MCF 10A (cell line): ENCODE measurements at places on chromosomes 2 and 18. TPM values are rescaled to one million over a fixed set of nuclear protein-coding genes. Genes with fewer than 3 reads are reported as not detected.
A peak's percentile ranks its signal among the peaks of the same experiment; 100 is the strongest.

- DNase-seq = peak; percentile 89
Measured at GRCh38 chr18:39647627-39648534, 2082.3 kb upstream of the CELF4 start.

DNA sequence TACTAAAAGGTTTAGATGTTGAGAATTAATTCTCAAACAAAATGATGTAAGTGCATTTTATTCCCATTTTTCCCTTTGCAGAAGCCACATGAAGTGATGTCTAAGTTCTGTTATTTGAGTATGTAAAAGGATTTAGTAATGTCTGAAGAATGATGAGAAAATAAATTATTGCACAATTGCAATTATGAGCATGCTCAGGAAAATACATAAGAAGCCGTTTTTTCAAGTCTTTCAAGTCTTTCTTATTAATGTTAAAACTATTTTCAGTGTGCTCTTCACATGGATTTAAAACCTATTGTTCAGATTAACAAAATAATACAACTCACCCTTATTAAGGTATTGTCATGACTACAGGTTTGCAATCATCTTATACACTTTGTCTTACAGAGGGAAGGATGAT lies 331.4 kb upstream of the NETO1 start:
- DNase-seq = peak; percentile 11

The LCT gene
- total RNA-seq = not detected in 2 replicates

The DPYSL5 gene
- total RNA-seq = not detected in 2 replicates

DNA sequence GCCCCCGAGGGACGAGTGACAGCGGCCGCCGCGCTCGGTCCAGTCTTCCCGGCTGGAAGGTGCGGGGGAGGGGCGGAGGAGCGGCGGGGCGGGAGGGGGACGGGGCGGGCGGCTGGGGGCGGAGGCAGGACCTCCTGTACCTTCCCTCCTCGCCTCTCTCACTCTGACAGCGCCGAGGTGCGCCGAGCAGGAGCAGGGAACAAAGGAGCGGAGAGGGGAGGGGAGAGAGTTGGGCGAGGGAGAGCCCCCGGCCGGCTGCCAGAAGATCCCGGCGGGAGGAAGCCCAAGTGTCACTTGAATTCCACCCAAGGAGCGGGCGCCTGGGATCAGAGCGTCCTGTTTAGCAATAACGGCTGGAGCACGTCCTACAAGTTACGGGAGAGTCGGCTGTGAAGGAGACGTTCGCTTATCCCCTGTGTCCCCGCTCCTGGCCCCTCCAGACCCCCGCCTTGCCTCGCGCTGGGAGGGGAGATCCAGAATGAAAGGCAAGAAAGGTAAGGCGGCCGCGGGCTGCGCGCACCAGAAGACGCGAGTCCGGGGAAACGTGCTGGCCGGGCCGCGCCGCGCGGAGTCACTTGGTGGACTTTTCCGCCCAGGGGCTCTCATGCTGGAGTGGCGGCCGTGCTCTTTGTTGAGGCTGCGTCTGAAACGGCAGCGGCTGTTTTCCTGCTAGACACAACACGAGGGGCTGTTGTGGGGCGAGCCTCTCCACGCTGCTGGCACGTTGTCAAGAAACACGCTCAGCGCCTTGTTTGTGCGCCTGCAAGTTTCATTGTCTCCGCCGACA lies at the start of gene TGIF1:
Gene TGIF1 (plus strand): TSS at position 161 of the 787 bp plus-strand sequence. CDS start 318 bp downstream, at position 479.
- DNase-seq = peak; percentile 91

DNA sequence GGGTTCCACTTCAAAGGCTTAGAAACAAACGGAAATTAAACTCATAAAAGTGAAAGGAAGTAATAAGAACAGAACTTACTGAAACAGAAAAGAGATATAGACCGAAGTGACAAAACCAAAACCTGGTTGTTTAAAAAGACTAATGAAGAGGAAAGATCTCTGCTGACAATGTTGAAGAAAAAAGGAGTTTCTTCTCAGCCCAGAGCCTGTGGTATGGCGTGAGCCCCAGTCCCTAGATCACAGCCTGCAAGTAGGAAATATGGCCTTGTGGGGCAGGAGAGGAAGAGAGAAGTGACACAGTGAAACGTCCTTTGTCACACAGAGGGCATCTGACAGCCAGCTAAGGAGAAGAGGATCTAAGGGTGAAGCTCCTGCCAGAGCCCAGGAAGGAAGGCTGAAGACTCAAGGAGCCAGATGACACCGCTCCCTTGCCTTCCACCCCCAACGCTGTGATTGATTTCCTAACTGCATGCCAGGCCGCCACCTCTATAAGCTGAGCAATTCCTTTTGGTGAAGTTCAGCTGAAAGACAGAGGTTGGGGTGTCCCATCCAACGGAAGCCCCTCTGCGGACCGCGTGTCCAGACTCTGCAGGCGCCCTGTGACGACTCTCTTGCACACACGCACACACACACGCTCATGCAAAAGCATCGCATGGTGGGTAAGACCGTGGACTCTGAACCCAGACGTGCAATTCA lies 141.1 kb downstream of the HDAC4 start:
- DNase-seq = no peak

DNA sequence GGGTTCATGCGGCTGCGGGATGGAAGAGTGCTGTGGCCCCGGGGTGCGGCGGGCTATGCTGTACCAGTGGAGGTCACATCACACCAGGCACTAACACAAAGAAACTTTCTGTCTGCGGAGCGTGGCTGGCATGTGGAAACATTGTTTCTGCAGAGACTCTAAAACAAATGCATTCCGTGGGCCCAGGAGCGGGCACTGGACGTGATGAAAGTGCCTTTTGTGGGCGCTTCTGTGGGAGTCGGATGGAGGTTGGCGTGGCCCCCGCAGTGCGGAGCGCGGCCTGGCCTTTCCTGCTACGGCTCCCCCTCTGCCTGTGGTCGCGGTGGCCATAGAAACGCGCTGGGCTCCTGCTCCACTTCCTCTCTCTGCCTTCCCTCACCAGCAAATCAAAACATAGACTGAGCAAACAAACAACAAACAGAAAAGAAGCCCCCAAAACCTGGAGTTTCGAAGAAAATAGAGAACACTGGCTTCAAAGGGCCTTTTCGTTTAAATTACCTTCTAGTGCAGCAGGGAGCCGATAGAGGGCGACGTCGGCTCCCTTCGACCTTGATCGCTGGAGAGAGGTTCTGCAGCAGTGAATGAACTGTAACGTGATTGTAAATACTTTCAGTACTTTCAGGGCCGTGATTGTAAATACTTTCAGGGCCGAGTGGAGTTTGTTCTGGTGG lies 51.4 kb downstream of the KIF5C start:
- DNase-seq = peak; percentile 14

DNA sequence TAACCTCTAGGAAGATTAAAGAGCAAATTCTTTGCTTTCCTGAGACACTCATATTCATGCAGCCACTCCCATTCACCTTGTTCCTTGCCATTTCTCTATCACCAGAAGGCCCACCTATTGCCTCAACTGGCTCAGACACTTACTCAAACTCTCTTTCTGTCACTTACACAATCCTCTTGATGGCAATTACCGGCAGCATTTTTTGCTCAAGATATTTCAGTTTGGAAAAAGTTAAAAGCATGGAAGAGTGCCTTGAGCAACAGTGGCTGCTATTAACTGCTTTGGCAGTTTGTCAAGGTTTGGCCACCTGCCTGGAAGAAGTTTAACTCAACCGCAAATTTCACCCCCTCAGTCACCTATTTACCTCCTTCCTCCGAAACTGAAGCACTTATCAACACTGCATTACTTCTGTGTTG lies 1104.0 kb upstream of the PIK3C3 start:
- DNase-seq = peak; percentile 97

DNA sequence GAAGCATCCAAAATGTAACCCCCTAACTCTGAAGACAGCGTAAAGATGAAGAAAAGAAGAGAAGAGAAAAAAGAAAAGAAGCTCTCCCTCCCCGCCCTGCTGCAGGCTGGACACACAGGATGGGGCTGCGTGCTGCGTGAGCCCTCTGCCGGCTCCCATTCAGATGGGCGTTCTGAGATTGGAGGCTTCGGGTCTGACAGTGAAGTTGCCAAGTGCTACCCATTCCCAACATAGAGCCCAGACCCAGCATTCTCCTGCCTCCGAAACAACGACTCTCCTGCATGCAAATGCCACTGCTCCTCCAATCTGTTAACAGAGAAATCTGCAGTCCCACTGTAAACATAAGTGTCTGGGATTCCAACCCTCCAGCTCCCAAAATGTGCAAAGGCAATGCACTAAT lies 234.9 kb downstream of the BCL11A start:
- no peak for DNase-seq

- DNase-seq = no peak
Measured at GRCh38 chr2:139626128-139626527, 845.9 kb upstream of the NXPH2 start.

- DNase-seq = no peak
Measured at GRCh38 chr2:240178564-240178963, 38.1 kb upstream of the OTOS start.

DNA sequence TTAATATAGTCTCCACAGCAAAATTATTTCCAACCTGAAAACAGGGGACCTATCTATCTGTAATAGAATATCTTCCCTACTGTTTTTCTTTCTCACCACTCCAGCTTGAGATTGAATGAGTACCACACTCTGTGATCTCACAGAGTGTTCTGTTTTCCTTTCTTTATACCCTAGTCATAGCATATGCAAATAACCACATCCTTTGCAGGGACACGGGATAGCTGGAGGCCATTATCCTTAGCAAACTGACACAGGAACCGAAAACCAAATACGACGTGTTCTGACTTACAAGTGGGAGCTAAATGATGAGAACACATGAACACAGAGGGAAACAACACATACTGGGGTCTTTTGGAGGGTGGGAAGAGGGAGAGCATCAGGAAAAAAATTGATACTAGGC lies 224.7 kb downstream of the SLC8A1 start:
- no peak for DNase-seq

DNA sequence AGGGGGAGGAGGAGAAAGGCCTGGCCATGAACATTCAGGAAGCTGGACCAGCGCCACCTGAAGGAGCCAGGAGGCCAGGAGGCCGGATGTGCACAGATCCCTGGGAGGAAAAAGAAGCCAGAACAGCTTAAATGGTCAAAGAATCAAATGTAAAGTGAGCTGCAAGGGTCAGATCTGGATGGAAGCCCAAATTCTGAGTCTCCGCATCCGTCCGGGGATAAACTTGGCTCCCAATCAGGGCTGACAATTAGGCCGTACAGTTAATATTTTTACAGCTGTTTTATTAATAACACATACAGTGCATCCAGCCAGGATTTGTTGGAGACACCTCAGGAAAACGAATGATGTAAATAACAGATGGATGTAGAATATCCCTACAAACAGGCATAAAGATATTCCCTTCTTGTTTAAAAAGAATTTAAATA lies 495.1 kb upstream of the TCF4 start:
- no peak for DNase-seq

- DNase-seq = no peak
Measured at GRCh38 chr18:48575301-48575657, 36.4 kb downstream of the CTIF start.

The SERPINB4 gene
- total RNA-seq = not detected in 2 replicates

GRCh38 chr2:85682378-85682777 lies 11.8 kb upstream of the GNLY start:
- no peak for DNase-seq

- no peak for DNase-seq
Measured at GRCh38 chr2:127511917-127512316, 14.4 kb downstream of the IWS1 start.

The NYAP2 gene
- total RNA-seq = not detected in 2 replicates

DNA sequence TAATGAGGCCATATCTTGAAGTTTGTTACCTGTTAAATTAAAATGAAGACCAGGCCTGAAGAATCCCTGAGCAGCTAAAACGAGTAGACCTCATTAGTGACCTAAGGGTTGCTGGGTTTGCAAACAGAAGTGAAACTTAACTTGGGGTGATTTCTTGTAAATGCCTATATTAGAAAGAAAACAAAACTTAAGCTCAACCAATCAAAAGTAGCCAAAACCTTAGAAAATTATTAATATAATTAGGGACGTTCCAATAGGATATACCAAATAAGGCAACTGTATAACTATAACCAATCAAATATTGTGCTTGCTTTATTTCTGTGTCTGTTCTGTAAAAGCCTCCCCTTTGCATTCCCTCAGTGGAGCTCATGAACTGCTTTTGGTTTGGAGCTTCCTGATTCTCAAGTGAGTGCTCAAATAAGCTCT lies 137.9 kb upstream of the VRK2 start:
- DNase-seq = no peak

GRCh38 chr2:69159986-69160385 lies 147.0 kb downstream of the ANTXR1 start:
- peak; percentile 91 for DNase-seq

DNA sequence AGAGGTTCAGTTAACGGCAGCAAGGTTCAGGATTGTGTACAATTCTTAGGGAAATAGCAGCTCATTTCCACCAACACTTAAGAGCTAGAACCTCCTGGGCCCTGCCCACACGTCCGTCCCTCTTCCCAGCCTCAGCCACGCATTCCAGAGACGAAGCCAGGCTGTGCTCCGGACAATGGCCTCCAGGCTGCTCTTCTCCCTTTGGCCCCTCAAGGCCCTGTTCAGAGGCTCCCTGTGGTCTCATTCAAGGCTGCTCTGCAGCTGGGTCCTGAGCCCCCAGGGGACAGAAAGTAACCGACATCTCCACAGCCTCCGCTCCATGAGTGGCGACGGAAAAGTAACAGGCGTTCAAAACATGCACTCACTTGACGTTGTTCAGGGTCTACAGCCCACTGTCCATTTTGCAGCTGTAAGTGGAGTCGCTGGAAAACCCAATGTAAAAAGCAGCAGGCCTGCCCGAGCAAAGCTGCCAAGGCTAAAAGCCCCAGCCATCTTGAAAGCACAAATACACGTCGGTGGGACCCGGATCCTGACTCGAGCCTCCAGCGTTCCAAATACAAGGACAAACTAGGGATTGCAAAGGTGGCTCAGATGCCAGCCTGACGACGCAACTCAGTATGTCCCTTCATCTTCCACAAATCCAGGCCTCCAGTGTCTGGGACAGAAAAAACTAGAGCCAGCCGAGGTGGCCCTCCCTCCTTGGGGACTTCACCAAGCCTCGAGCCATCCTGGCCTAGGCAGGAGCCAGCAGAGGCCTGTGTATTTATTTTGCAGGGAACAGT lies 76.9 kb downstream of the NDUFA10 start:
- DNase-seq = no peak

DNA sequence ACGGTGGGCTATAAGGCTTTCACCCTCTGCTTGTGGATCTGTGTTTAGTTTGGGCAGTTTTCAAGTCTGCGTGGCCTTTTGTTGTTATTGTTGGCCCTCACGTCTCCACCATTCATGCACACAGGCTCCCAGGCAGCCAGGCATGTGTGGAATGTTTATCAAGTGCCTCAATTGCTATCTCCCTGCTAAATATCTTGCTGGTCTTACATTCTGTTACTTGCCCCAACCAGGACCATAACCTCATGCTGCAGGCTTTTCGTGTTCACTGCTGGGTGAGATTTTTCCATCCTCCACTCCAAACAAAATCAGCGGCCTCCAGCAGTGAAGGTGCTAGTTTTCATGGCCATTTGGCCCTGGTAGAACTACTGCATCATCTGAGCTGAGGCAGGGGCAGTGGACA lies 63.0 kb upstream of the DSC1 start:
- peak; percentile 57 for DNase-seq

- DNase-seq = peak; percentile 73
Measured at GRCh38 chr2:47070920-47071824, 83.9 kb downstream of the STPG4 start.

GRCh38 chr2:238974081-238974480 lies 126.2 kb downstream of the TWIST2 start:
- DNase-seq = peak; percentile 67
